NCI-H2171 treated with DMSO at 0.1 percent for 48 hours (cell line): ENCODE measurements at places on chromosomes 11 and 22.

GRCh38 chr11:7520011-7520942, 6.5 kb downstream of the PPFIBP2 start:
- no peak for DNase-seq

GRCh38 chr22:44248926-44249325, 63.8 kb downstream of the SHISAL1 start:
- DNase-seq, result no peak

DNA sequence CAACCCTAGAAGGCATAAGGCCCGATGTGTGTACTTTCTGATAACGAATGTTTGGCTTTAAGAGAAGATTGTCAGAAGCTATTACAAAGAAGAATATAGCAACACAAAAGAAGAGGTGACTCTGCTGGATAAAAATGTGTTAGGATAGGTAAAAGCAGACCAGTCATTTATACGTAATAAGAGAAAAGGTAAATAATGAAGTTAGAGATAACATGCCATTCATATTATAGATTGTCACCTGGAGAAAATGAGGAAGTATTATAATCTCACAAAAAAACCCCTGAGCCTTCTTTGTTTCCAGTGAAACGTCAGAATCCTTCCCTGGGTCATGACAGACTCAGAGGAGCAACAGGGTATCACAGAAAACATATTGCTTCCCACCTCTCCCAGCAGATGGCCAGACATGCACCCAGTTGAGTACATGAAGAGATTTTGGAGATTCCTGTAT, 36.1 kb downstream of the PPFIA1 start:
- no peak for DNase-seq

DNA sequence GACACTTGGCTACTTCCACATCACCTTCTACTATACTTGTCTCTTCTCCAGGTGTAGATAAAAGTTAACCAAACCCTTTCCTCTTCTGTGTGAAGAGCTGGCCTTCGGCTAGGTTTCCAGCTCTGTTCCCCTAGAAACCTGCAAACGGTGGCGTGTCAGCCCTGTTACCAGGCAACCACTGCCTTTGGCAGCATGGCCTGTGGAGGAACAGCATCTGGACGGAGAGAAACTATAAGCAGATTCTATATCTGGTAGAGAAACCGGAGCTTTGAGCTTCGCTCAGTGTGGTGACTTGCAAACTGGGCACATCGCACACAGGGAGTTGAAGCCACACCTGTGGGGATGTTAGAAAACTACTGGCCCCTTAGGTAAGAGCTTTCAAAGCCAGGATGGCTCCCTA, 35.9 kb downstream of the ARAP1 start:
- DNase-seq, result peak; percentile 90

- no peak for DNase-seq
Observed at GRCh38 chr22:21984793-21985192, 2.2 kb upstream of the TOP3B start.

DNA sequence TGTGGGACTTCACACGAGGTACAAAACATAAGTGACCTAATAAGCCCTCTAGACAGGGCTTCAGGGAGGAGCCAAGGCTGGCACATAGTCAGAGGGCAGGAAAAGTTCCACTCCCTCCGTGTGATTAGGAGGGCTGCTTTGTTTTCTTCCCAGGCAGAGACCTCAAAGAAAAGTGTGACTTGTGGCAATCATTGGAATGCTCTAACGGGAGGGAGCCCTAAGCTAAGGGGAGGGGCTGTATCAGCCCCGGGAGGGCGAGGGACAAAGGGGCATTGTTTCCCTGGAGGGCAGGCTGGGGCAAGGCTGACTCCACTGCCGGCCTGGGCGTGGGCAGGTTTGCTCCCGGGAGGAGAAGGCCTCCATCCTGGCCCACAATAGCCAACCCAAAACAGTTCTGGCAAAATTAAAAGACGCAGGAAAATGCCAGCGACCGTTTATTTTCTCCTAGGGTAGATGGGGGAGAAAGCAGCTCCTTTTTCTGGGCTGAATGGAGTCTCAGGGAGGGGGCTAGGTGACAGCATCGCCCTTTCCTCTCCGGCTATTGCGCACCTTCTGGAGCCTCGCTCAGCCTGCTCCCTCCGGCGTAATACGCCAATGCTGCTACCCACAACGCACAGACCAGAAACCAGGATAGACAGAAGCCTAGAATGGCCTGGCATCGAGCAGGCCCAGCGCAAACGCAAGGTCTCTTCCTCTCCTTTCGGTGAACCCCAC, 60.2 kb downstream of the ENDOD1 start:
- no peak for DNase-seq

- DNase-seq, result no peak
Observed at GRCh38 chr11:32843544-32843943, 13.8 kb downstream of the PRRG4 start.

GRCh38 chr11:112057170-112057569, 16.6 kb downstream of the PIH1D2 start:
- no peak for DNase-seq

DNA sequence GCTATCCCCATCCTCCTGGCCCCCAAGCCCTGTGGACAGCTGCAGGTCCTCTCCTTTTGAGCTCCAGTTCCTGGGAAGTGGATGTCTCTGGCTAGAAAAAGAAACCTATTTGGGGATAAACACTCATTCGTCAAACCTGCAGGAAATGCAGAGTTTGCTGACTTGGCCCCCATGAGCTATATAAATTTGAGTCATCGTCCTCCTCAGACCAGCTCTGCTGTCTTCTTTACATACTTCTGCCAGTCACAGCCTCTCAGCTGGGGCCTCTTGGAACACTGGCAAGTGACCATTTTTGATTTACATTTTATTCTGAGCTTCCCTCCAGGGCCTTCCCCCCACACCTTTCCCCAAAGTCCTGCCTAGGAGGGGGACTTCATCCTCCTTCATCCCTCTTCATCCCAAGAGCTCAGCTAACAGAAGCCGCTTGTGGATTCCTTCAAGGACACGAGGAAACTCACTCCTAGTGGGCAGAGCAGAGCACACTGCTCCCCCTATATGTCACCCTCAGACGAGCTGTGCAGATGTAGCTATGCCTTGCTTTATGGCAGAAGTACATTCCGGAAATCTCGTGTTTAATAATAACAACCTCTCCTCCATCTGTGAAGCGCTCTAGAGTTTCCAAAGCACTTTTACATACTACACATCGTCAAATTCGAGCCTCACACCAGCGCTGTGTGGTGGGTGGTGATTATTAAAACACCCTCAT, 131.8 kb downstream of the FEZ1 start:
- DNase-seq, result no peak

GRCh38 chr11:113926273-113927197, 21.9 kb downstream of the HTR3B start:
- no peak for DNase-seq

DNA sequence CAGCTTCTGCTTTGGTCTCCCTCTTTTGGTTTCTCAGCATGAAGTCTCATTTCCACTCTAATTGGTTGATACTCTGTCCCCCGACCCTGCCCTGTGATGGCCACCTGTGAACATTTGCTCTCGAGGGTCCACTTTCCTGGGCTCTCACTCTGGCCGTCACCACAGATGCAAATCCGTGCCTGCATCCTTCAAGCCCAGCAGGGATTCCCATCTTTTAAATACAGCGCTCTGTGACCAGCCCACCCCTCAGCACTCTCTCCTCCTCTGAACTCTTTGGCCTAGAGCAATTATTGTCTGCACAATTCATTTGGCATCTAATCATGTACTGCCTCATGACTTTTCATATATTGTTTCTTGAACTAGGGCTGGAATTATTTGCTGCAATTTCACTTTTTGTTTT, 26.0 kb downstream of the PKNOX2 start:
- DNase-seq, result no peak

- DNase-seq, result no peak
Observed at GRCh38 chr11:58186938-58187337, 1.9 kb upstream of the OR9Q2 start.

GRCh38 chr11:9802291-9802861, 138.5 kb downstream of the SWAP70 start:
- DNase-seq, result peak; percentile 48

- DNase-seq, result no peak
Observed at GRCh38 chr11:47725442-47726117, 10.4 kb upstream of the AGBL2 start.

DNA sequence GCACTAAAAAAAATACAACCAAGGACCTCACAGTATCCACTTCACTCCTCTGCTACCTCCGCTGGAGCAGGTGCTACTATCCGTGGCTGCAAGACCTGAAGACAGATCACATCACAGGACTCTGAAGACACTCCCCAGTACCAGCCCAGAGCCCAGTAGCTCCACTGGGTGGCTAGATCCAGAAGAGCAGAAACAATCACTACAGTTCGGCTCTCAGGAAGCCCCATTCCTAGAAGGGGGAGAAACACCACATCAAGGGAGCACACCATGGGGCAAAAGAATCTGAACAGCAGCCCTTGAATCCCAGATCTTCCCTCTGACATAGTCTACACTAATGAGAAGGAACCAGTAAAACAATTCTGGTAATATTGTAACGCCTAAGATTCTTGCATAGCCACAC, 494.0 kb upstream of the FAT3 start:
- no peak for DNase-seq

- DNase-seq, result no peak
Observed at GRCh38 chr11:108914211-108914610, 249.3 kb downstream of the DDX10 start.

DNA sequence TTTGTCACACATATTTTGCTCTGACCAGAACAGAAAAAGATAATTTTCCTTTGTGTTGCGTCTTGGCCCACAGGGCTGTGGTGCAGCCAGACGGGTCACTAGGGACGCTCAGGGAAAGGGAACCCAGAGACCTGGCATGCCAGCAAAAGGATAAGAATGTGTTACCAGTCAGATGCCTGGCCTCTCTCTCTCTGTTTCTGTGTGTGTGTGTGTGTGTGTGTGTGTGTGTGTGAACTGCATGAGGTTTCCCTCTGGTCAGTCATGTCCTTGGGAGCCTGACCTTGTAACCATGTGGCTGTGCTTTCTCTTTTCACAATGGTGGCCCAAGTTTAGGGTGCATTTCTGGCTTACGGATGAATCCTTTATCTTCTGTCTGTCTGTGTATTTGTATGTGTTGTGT, 25.4 kb downstream of the CCKBR start:
- no peak for DNase-seq

GRCh38 chr22:32204856-32205722, at the start of gene RFPL2:
RFPL2 (minus strand) TSS chr22:32205073; CDS start chr22:32202451, 2,622 bp downstream.
- peak; percentile 91 for DNase-seq

DNA sequence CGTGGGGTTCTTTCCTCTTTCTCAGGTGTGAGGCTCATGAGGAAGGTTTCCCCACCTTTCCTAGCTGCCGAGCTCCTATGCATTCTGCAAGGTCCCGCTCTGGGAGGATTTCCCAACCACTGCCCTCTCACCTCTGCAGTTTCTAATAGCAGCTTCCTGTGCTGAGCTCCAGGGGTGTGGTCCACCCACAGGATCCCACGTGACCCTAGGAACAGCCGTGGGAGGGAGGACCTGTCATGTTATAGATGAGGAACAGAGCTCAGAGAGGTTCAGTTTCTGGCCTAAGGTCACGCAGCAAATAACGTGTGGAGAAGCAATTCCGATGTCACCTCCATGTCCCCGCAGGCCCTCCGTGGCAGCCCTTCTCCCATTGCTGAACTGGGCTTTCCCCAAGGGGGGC, 38.5 kb downstream of the FLRT1 start:
- no peak for DNase-seq

DNA sequence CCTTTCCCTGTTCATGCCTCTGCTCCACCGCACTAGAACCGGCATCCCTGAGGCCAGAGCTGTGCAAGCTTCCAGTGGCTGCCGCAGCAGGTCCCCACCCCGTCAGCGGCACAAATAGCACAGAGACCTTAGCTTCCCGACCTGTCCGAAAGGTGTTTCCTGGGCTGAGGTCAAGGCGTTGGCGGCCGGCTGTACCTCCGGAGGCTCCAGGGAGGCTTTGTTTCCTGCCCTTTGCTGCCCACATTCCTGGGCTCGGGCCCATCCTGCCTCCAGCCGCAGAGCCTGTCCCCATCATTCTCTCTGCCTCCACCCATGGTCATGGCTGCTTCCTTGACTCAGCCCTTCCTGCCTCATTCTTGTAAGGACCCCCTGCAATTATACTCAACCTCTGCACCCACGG, 31.2 kb downstream of the ARHGAP8 start:
- no peak for DNase-seq

GRCh38 chr22:34997633-34998299, 68.2 kb upstream of the ISX start:
- DNase-seq, result no peak

DNA sequence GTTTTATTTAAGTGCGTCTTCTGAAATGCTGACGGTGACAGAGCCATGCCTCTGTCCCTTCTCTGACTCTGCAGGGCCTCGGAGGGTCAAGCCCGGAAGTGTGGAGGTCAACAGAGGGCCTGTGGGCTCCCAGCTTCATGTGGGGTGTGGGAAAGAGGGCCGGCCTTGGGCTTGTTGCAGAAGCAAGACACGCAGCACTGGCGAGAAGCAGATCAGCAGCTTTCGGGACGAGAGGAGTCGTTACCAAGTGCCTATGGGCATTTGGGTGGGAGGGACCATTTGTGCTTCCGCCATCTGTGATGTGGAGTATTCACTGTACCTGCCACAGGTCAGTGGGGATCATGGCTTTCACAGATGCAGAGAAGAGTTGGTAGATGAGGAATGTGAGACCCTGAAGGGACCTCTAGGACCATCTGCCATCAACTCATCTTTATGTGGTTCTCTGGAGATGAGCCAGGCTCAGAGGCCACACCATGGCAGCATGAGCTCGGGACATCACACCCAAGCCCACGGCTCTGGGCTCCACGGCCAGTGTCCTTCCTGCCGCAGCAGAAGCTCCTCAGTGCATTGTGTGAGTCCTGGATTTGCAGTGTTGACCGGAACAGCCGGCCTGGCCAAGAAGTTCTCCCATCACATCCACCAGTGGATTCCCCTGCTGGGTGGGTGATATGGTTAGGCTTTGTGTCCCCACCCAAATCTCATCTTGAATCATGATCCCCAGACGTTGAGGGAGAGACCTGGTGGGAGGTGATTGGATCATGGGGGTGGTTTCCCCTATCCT, 590.7 kb downstream of the TBC1D22A start:
- no peak for DNase-seq

- DNase-seq, result no peak
Observed at GRCh38 chr11:84660257-84660977, 966.7 kb downstream of the DLG2 start.

DNA sequence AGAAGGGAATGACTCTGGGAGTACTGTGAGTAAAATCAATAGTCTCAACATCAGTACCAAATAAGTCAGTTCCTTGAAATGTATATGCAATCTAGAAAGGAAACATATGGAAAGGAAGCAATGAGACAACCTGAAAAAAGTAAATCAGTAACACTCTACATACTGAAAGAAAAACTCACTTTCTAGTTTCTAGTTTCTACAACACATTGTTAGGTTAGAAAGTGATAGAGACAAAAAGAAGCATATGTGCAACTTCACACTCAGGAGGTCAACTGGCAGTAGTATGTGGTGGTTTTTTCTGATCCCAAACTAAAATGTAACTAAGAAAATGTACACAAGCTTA, 156.5 kb upstream of the SOX6 start:
- no peak for DNase-seq

DNA sequence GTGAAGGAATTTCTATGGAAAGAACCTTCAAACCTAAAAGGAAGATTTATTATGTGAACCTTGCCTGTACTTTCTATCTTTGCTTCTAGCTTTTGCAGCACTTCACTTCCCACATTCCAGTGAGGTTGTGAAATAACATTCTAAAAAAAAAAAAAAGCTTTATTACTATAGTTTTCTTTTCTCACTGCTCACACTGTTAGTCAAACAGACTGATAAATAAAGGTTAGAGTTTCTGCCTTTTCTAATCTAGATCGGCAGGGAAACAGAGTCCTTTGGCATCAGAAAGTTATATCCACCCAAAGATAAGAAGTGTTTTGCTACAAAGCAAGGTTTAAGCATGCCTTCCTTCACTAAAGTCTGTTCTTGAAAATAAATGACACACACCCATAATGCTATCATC, 2.8 kb downstream of the AAMDC start:
- no peak for DNase-seq
